ENCODE measurements at places on chromosomes 2 and 18.

- no peak for DNase-seq
These were observed 92.2 kb upstream of the DSEL start for GRCh38 chr18:67608615-67609273.

DNA sequence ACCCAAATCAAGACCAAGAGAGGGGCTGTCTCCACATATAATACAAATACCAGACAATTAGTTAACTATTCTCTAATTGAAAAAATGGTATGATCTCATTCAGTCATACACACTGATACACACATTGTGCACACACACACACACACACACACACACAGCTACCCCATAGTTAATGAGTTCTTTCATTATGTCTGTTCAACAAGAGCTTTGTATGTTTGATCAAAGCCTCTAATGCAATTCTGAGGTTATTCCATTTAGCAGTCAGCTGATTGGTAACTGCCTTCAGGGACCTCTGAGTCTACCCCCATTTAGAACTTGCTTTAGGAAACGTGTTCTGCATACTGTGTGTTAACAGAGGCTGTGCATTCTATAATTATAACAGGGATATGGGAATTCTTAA is 741.4 kb upstream of the LRRTM4 start:
- DNase-seq, result no peak

GRCh38 chr2:139031722-139032121 is 251.5 kb upstream of the NXPH2 start:
- no peak for DNase-seq

DNA sequence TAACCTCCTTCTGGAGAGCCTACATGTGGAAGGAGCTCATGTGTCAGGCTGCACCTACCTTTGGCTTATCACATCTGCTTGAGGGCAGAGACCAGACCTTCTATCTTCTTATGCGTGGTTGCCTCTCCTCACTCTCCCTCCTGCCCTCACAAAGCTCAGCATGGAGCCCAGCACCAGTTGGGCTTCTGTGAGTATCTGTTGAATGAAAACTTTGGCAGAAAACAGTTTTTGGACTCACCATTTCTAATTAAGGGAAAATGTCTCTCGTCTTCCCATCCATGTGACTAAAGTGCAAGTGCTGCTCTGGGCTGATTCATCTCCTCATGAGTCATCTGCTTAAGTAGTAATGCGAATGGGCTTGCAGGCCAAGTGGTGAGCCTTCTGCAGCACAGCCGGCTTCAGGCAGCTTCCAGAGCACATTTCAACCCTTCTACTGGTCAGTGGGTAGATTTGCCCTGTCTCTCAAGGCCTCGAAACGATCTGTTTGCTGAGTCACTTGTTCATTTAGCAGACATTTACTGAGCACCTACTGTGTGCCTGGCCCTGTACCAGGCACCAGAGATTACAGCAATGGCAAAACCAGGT is 102.6 kb downstream of the VSNL1 start:
- peak; percentile 73 for DNase-seq

DNA sequence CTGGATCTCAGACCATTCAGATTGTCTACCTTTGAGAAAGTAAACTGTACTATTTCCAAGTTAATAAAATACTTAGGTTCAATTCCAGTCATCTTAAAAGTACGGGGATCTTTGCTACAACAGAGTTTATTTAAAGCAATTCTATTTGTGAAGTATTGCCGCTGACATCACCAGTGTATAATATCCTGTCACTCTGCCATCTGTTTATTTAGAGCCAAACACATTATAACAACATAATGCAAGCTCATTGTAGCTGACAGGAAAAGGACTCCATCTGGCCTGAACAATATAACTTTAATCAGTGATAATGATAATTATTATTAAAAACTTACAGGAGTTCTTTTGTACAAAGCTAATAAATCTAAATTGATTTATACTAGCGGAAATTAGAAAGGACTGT is 786.8 kb downstream of the ERBB4 start:
- DNase-seq, result peak; percentile 48

DNA sequence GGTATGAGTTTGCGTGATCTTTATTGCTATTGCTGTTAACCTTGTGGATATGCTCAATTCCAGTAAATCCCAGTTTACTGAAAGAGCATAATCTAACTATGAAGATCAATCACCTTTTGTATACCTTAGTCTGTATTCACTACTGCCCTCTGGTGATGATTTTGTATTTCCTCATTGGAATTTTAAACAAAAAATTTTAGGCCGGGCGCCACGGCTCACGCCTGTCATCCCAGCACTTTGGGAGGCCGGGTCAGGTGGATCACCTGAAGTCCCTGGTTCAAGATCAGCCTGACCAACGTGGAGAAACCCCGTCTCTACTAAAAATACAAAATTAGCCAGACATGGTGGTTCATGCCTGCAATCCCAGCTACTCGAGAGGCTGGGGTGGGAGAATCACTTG is 5.1 kb downstream of the COMMD1 start:
- no peak for DNase-seq

GRCh38 chr2:158753641-158754611 is 41.2 kb upstream of the DAPL1 start:
- peak; percentile 78 for DNase-seq

DNA sequence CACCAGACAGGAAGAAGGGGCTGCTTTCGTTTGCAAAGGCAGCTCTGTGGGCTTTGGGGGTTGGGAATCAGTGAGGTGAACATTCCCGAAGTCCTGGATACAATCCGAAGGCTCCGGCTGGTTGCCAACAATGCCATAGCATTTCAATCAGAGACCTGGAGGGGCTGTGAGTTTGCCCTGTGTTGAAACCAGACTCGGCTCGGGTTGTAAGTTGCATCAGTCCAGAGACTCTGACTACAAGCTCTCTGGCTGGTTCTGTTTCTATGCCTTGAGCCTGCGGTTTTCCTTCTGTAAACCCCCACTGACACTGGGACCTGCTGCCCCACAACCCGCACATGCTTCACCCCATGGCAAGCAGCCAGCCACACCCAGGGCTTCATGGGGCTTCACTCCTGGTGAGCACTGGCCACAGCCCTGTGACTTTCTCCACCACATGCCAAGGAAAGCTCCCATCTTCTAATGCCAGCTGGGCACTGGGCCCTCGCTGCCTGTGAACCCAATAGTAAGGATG is 85.7 kb upstream of the ODC1 start:
- DNase-seq, result no peak

GRCh38 chr2:231347081-231347480 is 48.4 kb upstream of the B3GNT7 start:
- no peak for DNase-seq

GRCh38 chr18:8069708-8070107 is 502.6 kb downstream of the PTPRM start:
- no peak for DNase-seq

GRCh38 chr18:63197246-63197869 is 122.2 kb downstream of the BCL2 start:
- no peak for DNase-seq

- DNase-seq, result no peak
These were observed 6.2 kb downstream of the INSIG2 start for GRCh38 chr2:118094503-118094902.

DNA sequence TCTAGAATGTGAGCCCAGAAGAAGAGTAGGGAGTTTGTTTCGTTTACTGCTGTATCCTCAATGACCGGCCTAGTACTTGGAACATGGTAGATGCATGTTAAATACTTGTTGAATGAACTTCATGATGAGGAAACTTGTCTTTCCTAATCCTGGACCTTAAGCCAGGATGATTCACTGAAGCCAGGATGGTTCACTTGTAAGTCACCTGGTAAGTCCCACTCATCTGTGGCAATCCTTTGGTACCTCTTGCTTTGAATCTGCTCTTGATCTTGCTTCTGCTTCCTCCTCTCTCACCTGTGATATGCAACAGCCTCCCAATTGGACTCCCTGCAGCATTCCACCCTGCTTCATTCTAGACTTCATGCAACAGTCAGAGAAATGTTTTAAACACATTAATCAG is 43.6 kb downstream of the QPCT start:
- DNase-seq, result no peak

DNA sequence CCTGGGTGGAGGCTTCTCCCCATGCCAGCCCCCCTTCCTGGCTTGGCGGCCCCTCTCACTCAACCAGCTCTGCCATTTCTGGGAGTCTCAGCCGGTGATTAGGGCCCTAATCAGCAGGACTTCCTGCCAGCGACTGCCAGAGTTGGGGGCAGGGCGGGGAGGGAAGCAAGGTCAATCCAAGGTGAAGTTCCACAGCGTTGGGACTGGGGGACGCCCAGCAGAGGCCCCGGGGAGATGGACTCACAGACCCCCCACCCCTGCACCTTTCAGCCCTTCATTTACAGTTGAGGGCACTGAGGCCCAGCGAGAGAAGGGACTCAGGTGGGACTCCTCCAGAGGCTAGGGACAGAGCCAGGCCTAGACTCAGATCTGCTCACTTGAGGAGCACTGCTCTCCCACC is 65.3 kb downstream of the TNS1 start:
- DNase-seq, result peak; percentile 42

DNA sequence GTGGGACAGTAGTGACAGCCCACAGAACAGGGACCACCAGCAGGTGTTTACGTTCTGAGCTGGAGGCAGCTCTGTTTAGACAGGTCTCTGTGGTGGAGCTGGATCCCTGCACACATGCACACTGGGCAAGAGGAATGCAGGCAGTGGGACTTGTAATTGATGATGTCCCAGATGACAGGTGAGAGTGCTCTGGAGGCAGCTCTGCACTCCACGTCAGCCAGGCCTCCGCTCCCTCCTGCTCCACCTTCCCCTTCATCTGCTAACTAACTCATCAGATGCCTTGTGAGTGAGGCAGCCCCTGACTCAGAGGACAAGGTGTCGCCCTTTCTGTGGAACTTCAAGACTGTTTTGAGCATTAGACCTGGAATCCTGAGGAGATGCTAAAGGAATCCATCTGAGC is 53.2 kb downstream of the SH3YL1 start:
- no peak for DNase-seq

DNA sequence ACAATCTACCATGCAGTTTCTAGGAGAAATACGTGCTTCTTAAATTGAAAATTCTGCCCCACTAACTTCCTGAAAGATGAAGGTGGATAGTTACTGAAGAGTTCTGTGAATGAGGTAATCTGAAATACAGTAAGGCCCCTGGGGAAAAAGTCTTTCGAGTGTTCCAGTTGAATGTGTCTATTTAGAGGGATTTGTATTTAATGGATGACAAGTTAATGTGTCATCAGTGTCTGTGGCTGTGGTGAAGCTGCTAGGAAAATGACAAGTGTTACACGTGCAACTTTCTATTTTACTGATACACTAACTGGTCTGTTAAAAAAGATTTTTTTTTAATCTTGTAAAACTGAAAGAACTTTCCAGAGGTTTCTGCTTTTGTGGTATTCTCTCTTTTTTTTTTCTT is 384.6 kb downstream of the STK39 start:
- no peak for DNase-seq

GRCh38 chr2:214005337-214005736 is 405.5 kb upstream of the VWC2L start:
- DNase-seq, result peak; percentile 22

- DNase-seq, result no peak
These were observed 97.2 kb downstream of the IRS1 start for GRCh38 chr2:226702376-226702775.

GRCh38 chr2:137952586-137953129 is 11.6 kb upstream of the HNMT start:
- DNase-seq, result no peak

- peak; percentile 64 for DNase-seq
These were observed at the start of gene SH3BP4 for GRCh38 chr2:234951664-234952269. Gene SH3BP4, plus strand, starts transcription at chr2:234952017. Its CDS starts 82,986 bp downstream, at chr2:235035003.

DNA sequence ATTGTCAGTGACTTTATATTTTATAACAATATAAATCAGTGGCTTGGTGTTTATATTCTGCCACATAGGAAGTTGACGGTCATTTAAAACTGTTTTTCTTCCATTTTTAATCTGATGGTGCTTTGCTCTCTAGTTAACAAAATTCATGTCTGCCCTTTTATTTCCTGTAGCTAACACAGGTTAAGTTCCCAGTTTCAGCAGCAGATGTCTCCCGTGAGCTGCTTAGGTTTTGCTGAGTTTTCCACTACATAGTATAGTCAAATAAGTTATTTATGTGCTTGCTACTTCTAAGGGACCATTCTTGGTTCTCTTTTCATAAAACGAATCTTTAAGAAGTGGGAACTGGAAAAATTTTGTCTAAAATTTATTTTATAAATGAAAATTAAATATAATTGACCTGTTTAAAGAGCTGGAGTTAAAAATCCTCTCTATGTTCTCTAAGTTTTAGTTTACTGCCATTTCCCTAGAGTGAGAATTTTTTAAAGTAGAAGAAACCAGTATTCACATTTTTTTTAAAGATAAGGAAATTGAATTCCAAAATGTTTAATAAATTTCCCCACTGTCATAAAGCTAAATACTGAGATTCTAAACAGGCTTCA is 20.6 kb downstream of the HTR2B start:
- peak; percentile 86 for DNase-seq

DNA sequence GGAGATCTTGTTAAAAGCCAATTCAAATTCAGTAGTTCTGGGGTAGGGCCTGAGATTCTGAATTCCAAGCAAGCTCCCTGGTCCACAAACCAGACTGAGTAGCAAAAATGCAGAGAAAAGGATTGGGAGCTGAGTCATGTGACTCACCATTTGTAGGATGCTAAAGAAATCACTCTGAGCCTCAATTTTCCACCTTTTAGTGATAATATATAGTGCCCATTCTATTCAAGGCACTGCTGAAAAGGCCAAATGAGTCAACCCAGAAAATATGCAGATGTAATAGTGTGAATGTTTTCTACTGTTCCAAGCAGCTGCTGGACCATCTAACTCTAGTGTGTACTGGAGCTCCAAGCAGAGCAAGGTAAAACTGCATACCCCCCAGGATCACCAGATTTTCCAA is 47.2 kb downstream of the SLC14A2 start:
- no peak for DNase-seq

GRCh38 chr18:58241877-58242276 is 197.9 kb downstream of the NEDD4L start:
- DNase-seq, result no peak

DNA sequence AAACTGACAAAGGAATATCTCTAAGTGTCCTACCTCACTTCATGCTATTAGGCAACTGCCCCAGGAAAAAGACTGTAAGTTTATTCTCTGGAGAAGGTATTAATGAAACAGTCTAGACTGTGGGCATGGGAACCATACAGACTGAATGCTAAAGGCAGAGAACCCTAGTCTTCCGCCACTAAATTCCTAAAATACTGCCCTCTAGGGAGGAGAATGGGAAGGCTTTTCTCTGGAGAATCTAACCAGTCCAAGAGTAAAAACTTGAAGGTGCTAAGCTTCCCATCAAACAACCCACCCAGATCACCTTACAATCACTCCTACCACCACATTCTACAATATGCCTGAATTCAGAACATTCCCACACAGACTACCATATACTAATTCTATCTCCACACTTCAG is 3.4 kb downstream of the SRBD1 start:
- DNase-seq, result peak; percentile 24

GRCh38 chr2:199464606-199465352 is 7.0 kb upstream of the SATB2 start:
- no peak for DNase-seq

- DNase-seq, result no peak
These were observed 6.6 kb upstream of the TUBB6 start for GRCh38 chr18:12301263-12302005.

GRCh38 chr2:127611076-127611925 is 34.7 kb upstream of the GPR17 start:
- DNase-seq, result no peak

- no peak for DNase-seq
These were observed 7.6 kb upstream of the ZFAND2B start for GRCh38 chr2:219198974-219199373.

- no peak for DNase-seq
These were observed 669.7 kb downstream of the TDRD15 start for GRCh38 chr2:21793461-21793860.

- DNase-seq, result no peak
These were observed 73.4 kb downstream of the CCDC93 start for GRCh38 chr2:117940436-117940835.
